Fibroblast of the aortic adventitia (primary cell): ENCODE measurements at places on chromosomes 12 and 14.

GRCh38 chr12:114140576-114140975, 174.5 kb upstream of the RBM19 start:
- DNase-seq: no peak

- no peak for DNase-seq
Measured at GRCh38 chr12:110065540-110065939, 17.2 kb upstream of the C12orf76 start.

- peak; percentile 19 for DNase-seq
Measured at GRCh38 chr14:84250893-84251292, 1279.1 kb upstream of the FLRT2 start.

- DNase-seq: no peak
Measured at GRCh38 chr12:93242154-93242972, 135.4 kb upstream of the NUDT4 start.

- DNase-seq: peak; percentile 86
Measured at GRCh38 chr14:58746261-58746660, 108.5 kb downstream of the DACT1 start.

GRCh38 chr12:127494961-127495915, 771.7 kb upstream of the TMEM132C start:
- DNase-seq: no peak
